SK-MEL-5 (cell line): ENCODE measurements at places on chromosomes 4 and X. TPM values are rescaled to one million over a fixed set of nuclear protein-coding genes. Genes with fewer than 3 reads are reported as not detected.

The EVC2 gene
- total RNA-seq, result 0.11 and 0.21 TPM in 2 replicates

The FIP1L1 gene
- 65.7 and 66.5 TPM in 2 replicates for total RNA-seq

The MAGEE2 gene
- not detected in 2 replicates for total RNA-seq

DNA sequence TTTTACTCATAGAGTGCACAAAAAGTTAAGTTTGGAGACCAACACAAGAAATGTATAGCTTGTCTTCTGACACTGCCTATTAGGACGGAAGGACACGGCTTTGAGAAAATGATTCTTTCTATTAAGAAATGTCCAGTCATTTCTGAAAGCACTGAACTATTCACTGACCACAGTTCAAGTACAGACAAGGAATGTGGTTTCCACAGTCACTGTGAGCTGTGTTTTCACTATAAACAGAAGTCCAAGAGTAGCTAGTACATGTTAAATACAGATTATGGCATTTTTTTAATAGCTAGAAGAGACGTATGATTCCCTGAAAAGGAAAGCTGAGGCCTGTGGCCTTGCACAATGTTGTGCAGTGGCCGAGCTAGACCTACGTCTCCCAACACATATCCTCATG is 115.1 kb upstream of the GPM6A start:
- DNase-seq, result no peak

DNA sequence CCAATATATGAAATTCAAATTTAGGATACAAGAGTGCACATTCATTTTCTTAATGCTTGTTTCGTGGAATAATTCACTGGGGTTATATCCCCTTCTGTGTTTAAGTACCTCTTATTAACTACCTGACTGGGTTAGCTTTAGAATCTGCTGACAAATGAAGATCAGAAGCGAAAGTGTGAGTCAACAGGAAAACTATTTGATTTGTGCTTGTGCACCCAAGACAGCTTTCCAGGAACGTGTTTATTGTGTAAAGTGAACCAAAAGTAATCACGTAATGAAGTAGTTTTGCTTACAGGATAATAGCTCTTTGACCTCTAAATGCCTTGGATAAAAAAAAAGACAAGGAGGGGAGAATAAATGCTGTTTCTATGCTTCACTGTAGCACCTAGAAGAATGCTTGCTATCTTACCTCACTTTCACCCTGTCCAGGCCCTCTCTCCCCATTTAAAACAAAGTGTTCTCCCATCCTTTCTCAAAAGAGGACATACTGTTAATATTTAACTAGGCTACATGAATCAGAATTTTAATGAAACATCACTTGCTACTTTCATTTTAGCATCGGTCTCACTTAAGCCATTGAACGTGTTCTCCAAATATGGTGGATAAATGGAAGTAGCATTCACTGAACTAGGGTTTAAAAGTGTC is 141.9 kb downstream of the THOC2 start:
- DNase-seq, result no peak

DNA sequence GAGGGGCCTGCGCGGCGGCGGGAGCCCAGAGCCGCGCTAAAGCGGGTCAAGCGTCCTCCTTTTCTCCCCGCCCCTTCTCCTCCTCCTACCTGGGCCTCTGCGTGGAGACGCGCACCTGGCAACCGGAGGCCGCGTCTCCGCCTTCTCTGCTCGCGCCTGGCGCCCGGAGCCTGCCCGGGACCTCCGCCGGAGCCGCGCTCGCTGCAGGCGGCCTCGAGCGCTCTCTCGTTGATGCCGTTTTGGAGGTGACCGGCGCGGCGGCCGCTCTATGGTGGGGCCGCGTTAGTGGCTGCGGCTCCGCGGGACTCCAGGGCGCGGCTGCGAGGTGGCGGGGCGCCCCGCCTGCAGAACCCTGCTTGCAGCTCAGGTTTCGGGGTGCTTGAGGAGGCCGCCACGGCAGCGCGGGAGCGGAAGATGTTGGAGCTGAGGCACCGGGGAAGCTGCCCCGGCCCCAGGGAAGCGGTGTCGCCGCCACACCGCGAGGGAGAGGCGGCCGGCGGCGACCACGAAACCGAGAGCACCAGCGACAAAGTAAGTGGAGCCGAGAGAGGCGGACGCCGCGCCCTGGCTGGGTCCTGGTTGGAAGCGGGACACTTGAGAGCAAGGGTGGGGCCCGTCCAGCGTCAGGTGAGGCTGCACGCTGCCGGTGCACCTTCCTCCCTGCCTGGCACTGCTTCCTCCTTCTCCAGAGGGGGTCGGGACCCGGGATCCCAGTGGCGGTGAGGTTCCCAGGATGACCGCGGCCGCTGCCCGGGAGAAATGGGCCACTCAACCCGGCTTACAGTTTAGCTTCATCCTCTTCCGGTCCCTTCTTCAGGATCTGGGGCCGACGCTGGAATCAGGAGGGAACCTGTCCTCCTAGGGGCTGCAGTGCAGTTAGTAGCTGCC is at the start of gene CDS1:
Gene CDS1, plus strand, starts transcription at position 140 of the 888 bp plus-strand sequence. Its CDS starts 275 bp downstream, at position 415.
- DNase-seq, result no peak

DNA sequence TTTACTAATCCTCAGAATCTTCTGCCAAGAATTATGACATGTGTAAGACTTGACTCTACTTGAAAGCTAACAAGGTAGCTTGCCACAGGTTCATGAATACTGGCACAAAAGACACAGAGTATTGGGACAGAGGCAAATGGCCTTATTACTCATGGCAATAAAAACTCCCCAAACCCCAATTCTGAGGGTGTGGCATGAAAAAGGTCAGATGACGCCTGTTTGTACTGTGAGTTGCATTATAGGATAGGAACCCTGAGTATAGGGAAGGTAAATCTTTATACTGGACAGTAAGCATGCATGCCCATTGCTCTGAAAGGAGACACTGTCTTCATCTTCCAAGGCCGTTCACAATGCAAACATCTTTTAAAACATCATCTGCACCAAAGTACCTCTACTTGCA is 600.0 kb downstream of the IL1RAPL1 start:
- no peak for DNase-seq

DNA sequence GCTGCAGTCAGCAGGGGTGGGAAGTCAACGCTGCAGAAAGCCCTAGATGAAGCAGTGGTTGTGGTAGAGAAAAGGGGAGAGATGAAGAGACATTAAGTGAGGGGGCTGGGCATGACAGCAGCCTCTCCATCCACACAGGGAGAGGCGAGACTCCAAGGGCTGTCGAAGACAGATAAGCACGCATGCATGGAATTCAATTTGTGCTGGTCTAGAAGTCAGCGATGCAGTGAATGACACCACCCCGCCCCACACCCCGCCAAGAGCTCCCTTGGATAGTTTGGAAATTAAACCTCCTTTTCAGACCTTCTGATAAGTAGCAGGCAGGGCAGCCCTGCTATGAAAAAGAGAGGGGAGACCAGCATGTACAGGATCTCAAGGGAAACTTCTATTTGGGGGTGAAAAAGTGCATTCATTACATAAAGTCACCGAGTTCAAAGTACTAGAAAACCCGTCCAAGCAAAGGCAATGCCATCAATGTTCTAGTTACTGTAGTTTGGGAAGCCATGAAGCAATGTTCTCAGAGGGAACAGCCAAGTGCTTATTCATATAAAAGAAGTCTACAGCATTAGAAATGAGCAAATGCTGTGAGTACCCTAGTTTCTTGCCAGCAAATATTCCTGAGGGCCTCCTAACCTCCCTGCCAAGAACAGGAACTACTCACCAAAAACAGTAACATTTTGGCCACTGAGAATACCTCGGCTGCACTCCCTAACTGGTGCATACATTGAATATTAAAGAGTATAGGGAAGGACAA is 152.3 kb upstream of the ANXA10 start:
- DNase-seq, result no peak

DNA sequence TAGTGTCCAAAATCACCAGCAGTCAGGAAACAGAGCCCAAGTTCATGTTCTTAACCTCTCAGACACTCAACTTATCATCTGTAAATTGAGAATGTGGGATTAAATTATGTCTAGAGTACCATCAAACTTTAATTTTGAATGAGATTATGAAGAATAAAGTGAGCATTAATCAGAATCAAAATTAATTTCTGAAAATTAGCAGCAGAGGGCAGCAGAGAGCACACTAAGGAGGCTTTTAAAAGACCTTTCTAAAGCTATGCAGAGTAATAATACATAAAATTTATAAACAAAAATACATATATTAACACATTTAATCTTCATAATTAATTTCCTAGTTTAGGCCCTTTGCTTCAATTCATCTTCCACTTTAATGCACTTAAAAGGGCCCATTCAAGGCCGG is 7.1 kb downstream of the TASL start:
- peak; percentile 39 for DNase-seq

GRCh38 chr4:54063229-54063628 is 1.2 kb downstream of the CHIC2 start:
- peak; percentile 3 for DNase-seq

- no peak for DNase-seq
Measured at GRCh38 chr4:45353161-45353560, 626.8 kb upstream of the GNPDA2 start.

DNA sequence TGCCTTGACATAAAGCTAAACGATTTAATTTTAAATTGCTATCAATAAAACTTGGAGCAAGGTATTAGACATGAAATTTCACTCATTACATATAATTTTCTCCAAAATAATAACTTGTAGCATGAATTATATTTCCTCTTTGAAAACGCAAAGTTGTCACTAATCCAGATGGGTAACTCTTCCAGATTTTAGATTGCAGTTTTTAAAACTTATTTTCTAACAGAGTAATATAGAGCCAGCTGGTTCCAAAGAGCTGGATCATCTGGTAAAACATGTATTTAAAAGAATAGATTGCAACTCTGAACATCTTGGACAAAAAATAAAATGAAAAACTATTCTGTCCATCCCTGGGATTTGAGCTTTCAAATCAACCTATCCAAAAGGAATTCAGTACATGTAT is 238.2 kb upstream of the INTU start:
- no peak for DNase-seq
